ENCODE measurements at places on chromosomes 1 and 21. TPM values are rescaled to one million over a fixed set of nuclear protein-coding genes. Genes with fewer than 3 reads are reported as not detected.

DNA sequence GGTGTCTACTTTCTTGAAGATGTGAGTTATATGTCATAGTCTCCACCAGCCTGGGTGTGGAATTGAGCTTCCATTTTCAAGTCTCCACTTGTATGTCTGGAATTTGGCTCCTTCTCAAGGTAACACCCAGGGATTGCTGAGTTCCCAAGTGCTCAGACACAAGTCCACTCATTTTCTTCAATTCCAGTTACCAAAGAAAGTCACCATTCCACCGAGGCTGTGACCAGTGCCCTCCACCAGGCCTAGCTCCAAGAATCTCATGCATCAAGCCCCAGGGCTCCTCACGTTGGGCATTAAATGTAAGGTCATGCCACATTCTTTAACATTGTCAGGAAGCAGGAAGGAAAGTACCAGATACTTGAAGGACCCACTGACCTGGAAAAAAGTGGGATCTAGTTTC is 2.4 kb upstream of the RAB4A start:
- no peak for DNase-seq

LDLRAD1 gene
- not detected for total RNA-seq

DNA sequence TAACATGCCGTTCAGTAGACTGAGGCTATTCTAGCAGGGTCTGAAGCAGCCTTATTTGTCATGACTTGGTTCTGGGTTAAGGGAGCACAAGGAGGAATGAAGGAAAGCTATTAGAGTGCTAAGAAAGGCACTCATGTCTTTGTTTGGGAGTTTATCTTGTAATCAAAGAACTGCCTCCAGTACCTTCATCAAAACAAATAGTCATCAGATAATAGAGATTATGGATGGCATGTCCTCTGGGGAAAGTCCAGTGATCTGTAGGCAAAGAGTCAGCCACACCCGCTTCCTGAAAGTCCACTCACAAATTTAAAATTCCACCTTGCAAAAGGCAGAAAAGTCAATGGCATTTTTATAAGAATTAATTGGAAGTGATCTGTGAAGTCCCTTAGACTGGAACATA is 56.8 kb downstream of the ESRRG start:
- no peak for DNase-seq

GRCh38 chr1:194184974-194185373 is 998.6 kb upstream of the B3GALT2 start:
- DNase-seq = no peak

DNA sequence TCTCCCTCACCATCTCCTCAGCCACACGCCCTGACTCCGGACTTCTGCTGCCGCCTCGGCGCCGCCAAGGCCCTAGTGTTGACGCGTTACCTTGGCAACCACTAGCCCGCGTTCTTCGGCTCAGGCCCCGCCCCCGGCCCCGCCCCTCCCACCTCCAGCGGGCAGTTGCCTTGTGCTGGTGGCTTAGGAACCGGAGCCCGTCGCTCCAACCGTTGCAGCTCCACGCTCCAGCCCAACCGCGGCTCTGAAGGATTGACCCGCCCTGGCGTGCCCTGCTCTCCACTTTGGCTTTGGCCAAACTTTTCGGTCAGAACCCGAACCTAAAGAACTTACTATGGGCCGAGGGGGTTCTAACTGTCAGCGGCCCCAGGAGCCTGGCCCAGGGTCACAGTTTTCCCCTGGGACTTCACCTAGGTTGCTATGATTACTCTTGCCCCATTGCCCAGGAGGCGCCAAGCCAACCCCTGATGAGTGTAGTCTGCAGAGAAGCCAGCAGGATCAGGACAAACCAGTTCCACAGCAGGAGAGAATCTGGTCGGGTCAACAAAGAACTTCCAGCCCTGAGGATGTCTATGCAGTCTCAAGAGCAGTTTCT is at the start of gene CFAP45:
CFAP45 (minus strand) TSS at position 80 of the 595 bp plus-strand sequence; CDS start at position 13, 67 bp downstream.
- DNase-seq = peak; percentile 98

DNA sequence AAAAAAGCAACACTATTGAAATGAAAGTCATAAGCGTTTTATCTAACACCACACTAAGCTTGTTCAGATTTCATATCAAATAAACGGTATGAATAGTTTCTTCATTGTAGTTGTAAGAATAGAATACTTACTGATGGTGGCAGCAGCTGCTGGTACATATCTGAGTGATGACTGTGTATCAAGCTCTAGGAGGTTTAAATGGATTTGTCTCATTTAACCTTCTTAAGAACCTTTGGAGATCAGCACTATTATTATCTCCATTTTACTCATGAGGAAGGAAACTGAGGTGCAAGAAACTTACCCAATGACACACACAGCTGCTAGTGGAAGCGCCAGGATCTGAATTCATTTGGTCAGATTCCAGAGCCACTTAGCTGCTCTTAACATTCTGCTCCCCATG is 104.0 kb downstream of the EIF4G3 start:
- no peak for DNase-seq

MTARC1 gene
- 11.5 TPM for total RNA-seq

DNA sequence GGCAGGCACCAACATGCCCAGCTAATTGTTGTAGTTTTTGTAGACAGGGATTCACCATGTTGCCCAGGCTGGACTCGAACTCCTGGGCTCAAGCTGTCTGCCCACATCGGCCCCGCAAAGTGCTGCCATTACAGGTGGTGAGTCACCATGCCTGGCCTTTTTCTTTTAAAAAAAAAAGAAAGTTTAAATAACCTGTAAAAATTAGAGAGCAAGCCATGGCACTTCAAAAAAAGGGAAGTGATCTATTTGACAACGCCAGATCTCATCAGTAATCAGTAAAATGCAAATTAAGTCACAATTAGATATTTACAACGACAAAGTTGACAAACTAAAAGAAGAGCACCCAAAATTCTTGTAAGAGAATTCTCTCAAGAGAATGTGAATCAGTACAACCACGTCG is 2.9 kb upstream of the RBBP5 start:
- no peak for DNase-seq

GRCh38 chr21:25790122-25790877 is 55.5 kb downstream of the GABPA start:
- peak; percentile 34 for DNase-seq

DNA sequence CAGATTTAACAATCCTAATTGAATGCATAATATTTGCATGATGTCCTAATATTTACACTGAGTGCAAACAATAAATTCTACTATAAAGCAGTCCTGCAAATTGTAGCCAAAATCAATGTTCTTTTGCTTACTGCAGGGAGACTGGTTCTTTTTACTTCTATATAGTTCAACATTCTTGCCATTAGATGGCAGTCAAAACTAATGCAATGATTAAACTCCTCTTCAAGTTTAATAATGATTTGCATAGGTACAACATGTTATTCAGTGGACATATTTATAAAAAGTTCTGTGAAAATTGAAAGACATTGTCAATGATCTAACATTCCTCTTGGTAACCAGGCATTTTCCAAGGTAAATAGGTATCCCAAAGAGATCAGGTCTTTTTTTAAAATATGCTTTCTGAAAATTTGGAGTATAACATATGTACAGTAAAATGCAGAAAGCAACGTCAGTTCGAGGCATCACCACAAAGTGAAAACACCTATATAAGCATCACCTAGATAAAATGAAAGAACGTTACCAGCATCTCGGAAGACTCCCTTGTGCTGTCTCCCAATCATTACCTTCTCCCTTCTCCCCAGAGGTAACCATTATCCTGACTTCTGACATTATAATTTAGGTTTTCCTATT is 9.8 kb upstream of the FNBP1L start:
- peak; percentile 50 for DNase-seq
